ENCODE measurements at places on chromosomes 12 and 14.

DNA sequence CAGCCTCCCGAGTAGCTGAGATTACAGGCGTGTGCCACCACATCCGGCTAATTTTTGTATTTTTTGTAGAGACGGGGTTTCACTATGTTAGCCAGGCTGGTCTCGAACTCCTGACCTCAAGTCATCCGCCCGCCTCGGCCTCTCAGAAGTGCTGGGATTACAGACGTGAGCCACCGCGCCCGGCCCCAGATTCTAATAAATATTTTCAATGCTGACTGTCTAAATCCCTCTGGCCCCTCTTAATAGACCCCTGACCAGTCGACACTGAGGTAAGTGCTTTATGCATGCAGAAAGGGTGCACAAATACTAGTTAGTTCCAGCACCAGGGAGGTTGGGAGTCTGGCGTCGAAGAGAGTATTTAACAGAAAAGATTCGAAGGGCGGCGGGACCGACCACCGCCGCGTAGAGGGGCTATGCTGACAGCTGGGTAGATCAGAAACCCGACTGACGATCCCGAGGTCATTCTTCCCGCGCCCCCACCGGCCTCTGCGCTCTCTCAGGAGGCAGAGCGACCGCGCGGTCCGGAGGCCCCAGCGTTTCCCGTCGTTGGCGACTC is 1.1 kb upstream of the SPATS2 start:
- DNase-seq: no peak

- no peak for DNase-seq
Measured at GRCh38 chr14:49505041-49505766, 81.0 kb downstream of the RPS29 start.

DNA sequence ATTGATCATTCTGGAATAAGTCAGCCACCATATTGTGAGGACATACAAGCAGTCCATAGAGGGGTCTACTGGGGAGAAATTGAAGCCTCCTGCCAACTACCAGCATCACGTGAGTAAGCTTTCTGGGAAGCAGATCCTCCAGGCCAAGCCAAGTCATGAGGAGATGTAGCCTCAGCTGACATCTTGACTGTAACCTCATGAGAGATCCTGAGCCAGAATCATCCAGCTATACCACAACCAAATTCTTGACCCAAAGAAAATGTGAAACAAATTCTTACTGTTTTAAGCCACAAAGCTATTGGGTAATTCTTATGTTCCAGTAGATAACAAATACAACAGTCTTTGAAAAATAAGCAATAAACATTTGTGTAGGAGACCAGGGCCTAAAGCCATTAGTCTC is 479.4 kb upstream of the DCN start:
- DNase-seq: no peak

DNA sequence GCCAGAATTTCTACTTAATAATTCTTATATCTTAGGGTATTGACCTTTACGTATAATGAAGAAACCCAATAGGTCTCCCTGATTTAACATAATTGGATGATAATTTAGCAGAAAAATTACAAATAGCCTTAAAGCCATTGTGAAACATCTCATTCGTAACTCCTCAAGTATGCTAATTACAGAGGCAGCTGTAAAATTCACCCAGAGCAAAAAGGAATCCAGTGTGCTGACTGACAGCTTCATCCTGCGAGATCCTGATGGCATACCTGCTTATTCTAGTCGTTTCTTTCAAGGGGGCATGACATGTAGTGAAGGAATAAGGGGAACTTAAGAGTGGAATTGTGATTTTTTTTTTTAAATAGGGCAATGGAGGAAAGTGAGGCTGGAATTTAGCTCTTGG is 291.5 kb downstream of the FUT8 start:
- DNase-seq: no peak

GRCh38 chr12:69030321-69030720 is 97.3 kb upstream of the CPM start:
- DNase-seq: no peak

GRCh38 chr14:100612986-100613385 is 25.8 kb upstream of the BEGAIN start:
- no peak for DNase-seq

DNA sequence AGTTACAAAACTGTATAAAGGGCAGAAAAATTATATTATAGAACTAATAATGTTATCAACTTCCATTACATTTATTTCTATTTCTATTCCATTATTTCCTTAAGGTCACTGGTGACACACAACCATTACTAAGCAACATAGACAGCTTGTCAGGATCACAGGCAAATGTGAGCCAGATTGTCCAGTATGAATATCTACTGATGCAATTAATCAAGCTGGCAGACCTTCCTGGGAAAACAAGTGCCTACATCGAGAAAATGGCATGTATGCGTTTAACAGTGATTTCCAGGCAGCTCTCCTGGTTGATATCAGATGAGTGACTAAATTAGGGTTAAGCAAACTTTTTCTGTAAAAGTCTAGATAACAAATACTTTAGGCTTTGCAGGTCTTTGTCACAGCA is 36.9 kb upstream of the TSPAN8 start:
- DNase-seq: no peak

DNA sequence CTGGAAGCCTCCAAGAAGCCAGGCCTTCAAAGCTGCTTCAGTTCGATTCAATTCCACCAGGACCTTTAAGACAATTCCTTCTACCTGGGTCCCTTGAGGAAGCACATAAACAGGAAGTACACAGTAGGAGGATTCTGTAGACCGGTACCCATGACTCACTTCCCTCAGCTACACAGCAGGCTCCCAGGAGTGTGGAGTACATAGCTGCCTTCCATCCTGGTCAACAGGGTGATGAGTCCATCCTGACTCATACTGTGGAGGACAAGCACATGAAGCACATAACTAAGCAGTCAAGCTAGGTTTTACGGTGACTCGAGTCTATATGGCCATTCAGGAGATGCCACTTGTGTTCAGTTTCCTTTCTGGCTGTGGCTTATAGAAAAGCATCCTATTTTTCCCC is 197.6 kb upstream of the RBM19 start:
- DNase-seq: no peak

DNA sequence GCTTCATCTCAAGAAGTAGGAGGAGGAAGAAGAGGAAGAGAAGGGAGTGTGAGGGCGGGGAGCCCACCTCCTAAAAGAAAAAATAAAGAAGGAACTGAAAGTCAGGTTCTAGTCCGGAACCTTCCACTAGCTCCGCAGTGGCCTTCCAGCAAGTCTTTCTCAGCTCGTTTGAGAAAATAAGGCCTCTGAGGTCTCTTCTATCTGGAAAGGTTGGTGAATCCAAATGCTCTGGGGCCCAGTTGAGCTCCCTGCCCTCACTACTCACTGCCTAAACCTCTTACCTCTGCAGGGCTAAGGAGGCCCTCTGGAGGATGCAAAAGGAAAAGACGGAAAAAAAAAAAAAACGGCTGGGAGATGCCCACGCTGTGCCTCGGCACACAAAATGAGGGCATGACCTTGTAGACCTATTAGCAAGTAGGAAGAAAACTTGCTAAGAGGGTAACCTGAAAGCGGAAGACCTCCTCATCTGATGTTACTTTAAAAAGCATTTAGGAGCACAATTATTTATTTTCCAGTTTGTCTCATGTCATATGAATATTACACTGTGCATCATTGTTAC is 35.9 kb downstream of the FBLN5 start:
- DNase-seq: peak; percentile 61

- no peak for DNase-seq
Measured at GRCh38 chr14:104893435-104894207, 28.6 kb downstream of the CEP170B start.

DNA sequence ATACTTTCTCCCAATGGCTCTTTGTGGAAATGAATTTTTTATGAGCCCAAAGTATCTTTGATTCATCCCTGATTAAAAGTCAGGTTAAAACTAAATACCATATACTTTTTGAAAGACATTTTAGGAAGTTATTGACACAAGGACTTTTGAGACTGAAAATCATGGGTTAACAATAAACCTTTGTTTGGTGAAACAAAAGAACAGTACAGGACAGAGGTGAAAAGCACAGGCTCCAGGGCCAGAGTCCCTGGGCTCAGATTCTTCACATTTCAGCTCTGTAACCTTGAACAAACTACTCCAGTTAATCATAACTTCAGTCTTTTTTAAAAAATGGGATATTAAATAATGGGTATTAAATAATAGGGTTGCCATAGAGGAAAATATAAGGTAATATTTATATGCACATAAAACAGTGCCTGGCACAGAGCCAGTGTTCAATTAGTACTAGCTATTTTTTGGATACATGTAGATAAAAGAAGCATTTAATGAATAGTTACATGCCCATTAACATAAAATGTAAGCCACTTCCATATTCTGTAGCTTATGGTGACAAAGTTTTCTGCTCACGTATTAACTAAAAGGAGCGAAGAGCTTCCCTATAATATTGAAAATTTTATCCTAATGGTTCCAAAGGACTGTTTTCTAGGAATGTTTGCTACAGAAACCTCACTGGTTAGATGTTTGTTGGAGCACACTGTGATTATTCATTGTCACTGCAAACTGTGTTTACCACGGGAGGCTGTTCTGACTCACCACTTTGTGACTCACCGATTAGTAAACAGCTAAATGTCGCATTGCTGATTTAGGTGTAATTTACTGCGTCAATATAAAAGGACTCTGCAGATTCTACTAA is 255.4 kb downstream of the DAD1 start:
- peak; percentile 72 for DNase-seq

- DNase-seq: no peak
Measured at GRCh38 chr12:7154042-7154441, 23.9 kb downstream of the CLSTN3 start.

- DNase-seq: no peak
Measured at GRCh38 chr14:50290306-50290705, 21.7 kb downstream of the L2HGDH start.

GRCh38 chr12:75783093-75783877 is 248.3 kb downstream of the PHLDA1 start:
- no peak for DNase-seq

- DNase-seq: peak; percentile 19
Measured at GRCh38 chr12:15152868-15153267, 68.3 kb downstream of the RERG start.

DNA sequence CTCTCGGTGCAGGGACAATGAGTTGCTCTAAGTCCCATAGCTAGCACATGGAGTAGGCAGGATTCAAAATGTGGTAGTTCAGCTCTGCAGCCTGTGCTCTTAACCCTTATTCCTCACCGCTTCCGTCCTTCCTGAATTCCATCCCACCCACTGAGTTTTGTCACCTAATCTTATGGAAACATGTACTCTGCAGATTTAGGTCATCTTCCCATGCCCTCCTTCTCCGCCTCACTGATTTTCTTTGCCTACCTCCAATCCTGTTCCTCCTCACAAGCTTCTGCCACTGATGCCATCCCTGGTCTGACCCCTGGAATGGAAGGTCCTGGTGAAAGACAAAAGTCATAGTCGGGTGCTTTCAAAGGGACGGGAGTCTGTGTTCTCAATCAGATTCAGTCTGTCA is 46.5 kb upstream of the ABCC9 start:
- no peak for DNase-seq

DNA sequence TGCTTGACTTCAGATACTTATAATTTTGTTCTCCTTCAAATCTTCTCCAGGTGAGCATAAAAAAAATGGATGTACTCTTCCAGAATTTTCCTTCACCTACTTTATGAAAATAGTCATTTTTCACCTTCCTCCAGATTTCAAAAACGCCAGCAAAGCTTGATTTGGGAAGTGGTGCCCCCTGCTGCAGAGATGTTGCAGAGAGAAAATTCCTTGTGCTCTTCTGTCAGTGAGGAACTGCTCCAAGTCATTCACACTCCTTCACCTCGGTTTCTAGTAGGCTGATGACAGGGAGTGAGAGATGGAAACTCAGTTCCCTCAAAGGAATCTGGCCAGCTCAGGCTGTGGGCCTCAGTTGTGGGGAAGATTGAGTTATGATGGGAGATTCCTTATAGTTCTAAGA is 24.2 kb upstream of the RNASE3 start:
- no peak for DNase-seq

- DNase-seq: no peak
Measured at GRCh38 chr14:85483037-85483436, 46.9 kb upstream of the FLRT2 start.

DNA sequence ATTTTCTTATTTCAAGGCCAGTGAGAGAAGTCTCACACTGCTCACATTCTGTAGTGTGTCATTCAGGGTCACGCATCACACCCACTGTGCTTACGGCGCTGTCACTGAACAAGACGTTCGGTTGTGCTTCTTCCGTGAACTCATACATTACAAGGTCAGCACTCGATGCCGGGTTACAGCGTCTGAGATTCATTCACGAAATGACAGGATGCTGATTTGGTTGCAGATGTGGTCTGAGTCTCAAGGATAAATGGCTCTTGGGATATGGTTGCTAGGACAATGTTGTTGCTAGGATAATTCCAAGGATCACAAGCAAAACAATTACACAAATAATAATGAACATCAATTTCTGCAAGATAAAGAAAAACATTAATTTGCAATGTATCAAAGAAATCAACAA is 47.4 kb downstream of the STX2 start:
- no peak for DNase-seq

- no peak for DNase-seq
Measured at GRCh38 chr12:2288875-2289274, 236.1 kb downstream of the CACNA1C start.

DNA sequence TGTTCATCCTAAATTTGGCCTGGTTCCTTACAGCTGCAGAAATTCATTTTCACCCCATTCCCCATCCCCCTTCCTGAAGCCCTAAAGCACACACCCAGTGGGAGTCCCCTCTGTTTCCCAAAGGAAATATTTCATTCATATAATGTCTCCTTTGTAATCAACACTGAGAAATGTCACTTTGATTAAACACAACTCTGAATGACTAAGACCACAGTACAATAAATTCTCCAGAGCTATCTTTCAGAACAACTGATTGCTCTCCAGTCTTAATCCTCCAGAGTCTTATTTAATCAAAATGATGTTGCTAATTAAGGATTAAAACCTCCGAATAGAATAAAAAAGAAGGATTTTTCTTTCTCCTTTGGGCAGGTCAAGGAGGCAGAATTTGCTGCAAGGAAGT is 6.4 kb downstream of the SLC15A5 start:
- DNase-seq: peak; percentile 18

DNA sequence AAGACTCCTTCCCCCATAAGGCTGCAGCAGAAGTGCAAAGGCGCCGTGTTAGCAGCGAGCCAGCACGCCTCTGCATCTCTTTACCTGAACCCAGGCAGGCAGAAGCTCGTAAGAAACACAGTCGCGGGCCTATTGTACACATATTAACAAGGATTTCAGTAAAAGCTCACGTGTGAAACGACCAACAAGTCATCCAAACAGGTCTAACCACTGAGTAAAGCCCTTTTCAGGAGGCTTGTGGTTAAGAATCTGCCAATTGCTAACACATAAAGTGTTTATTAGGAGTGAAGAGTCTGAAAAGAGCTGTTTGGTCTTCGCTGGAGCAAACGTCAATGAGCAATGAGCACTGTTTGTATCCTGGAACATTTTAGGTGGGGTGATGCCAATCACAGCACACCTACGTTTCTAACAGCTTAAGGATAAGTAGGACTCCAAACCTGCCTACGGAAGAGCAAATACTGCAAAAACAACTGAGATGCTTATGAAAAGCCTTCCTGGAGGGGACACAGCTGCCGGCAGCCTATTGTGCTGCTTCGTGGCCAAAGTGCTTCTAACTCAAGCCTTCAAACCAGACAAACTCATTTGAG is 43.1 kb downstream of the PRKAB1 start:
- no peak for DNase-seq

- no peak for DNase-seq
Measured at GRCh38 chr12:31035226-31035625, 38.4 kb upstream of the DDX11 start.

Measured in COLO829 (cell line).